Stimulated activated CD4-positive, alpha-beta T cell treated with anti-CD3 and anti-CD28 coated beads, Interleukin-4, amount 100 ng/mL, for 1 hour (primary cell): ENCODE measurements at places on chromosomes 2 and 18.

- no peak for DNase-seq
Measured at GRCh38 chr2:168528016-168528415, 71.9 kb downstream of the CERS6 start.

DNA sequence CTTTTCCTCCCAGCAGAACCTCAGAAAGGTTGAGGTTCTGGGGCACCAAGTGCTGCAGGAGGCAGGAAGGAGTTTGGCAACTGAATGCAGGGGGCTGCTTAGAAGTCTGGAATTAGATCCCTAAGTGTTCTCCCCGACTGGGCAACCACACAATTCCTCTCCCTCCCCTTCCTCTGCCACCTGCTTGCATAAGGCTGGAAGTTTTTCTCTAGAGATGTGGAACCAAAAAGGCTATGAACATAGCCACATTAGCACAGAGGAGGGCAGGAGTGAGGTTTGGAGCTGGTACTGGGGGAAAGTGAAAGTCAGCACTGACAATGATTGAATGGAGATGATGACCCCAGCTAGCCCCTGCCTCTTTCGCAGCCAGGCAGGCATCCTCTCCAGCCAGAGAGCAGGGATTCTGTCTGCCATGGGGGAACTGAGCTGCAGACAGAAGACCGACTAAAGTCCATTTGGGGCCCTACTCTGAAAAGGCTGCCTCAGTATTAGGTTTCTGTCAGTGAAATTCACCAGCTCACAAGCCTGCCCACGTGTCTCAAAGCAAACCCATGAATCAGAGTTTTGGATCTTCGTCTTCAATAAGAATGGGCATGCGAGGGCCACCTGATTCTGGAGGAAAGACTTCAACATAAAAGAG is 87.9 kb upstream of the ITGA6 start:
- no peak for DNase-seq

DNA sequence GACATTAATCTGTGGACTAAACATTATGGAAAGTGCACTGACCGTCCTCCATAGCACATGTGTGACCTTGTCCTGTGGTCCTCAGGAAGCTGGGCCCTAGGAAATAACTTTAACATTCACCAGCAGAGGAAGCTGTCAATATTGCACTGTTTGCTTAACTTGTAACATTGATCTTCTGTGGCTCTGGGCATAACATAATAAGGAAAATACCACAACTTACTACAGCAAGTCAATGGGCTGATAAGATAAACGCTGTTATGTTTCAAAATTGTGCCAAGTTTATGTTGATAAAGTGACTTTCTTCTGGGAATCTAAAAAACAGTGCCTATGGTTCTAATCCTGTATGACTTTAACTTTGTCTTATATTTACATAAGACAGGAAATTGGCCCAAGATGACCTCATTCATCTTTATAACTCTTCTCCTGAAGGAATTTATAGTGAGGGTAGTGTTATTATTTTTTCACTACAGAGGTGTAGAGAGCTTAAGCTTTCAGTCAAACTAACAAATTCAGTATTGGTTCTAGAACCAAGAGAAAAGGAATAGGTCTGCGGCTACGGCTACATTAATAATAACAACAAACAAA is 113.7 kb upstream of the MAP4K3 start:
- no peak for DNase-seq

DNA sequence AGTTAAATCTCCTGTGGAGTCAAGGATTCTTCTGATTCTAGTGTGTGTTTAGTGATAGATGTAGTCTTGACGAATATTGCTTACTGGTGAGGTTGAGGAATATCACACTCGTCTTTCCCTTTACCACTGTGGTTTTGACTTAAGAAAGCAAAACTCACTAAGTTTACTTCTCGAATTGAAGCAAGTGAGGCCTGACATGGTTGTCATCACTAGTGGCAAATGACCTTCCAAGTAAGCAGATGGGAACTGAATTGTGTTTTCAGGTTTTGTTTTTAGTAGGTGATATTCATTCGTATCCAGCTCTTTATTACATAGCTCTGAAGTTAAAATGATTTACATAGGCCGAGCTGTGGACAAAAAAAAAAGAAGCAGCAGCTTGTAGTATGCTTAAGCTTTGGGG is 20.6 kb upstream of the DSG4 start:
- DNase-seq = no peak

GRCh38 chr2:229633556-229633955 is 80.8 kb downstream of the DNER start:
- DNase-seq = no peak

DNA sequence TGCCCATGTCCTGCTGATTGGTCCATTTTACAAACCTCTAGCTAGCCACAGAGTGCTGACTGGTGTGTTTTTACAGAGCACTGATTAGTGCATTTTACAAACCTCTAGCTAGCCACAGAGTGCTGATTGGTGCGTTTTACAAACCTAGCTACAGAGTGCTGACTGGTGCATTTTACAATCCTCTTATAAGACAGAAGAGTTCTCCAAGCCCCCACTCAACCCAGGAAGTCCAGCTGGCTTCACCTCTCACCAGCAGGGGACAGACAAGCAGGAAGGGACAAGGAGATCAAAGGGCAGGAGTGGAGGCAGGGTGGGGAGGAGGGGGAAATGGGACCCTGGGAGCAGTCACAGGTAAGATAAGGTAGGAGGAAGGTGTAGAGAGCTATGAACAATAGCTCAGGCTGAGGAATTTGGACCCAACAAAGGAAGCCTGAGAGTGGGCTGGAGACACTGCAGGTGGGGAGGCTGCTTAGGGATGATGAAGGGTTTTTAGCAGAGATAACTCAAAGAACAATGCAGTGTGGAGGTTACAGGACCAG is 37.1 kb downstream of the SH2D6 start:
- DNase-seq = no peak

GRCh38 chr2:217568289-217568971 is 434.4 kb downstream of the TNS1 start:
- DNase-seq = no peak

DNA sequence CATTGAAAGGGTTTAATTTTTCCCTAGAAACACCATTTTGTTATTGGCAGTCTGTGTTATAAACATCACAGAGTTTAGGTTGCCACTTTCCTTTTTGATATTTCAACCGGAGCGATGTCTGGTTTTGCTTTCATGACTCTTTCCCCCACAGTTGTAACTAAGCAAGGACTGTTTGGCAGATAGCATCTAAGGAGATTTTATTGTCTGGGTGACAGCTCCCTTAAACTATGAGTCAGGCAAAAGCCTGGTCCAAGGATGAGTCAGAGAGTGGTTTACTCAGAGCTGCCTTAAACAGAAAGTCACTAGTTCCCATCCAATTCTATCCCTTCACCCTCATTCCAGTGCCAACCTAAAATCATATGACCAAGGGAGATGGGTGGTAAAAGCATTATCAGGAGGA is 341.6 kb upstream of the VWC2L start:
- no peak for DNase-seq

DNA sequence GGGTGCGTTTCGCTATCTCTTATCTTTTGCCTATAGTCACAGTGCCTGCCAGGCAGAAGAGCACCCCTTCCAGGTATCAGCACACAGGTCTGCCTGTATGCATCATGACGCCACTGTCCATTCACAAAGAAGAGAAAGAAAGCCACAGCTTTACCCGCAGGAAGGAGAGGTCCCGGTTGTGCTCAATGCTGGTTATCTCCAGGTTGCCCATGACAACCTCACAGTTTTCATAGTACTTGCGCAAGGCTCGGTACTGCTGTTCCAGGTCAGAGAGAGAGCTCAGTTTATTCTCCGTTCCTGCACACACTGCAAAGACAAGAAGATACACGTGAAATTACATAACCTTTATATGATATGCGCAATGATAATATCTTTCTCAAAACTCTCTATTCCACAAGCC is 414.0 kb downstream of the ERBB4 start:
- DNase-seq = no peak

DNA sequence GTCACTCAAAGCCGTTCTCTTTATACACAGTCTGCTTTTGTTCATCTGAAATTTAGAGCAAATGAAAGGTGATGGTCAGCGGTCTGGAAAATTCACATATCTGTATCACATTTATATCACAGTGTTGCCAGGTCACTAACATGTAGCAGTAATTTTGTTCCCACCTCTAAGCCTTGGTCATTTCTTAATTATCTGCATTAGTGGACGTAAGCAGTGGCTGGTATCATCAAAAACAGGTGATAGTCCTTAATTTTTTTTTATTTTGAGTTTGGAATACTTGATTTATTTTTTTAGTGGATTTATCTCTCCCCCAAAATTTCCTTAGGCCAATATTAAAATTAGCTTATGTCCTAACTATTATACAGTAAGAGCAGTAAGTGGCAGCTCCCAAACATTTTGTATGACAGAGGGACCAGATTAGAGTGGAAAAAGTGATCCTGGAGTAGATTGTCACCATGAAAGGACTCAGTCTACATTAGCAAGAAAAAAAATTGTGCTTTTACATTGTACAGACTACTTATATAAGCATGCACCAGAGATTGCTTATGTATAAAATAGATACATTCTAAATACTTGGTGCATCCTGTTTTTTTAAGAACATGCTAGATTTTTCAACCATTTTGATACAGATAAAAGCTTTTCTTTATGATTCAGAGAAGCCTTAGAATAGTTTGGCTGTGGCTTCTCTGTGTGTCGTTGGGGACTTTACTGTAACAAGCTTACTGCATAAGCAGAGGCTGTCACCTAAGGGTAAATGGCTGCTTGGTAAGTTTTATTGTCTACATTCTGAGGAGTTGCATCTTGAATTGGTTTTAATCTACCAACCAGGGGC is 65.0 kb downstream of the MAPRE2 start:
- DNase-seq = no peak

DNA sequence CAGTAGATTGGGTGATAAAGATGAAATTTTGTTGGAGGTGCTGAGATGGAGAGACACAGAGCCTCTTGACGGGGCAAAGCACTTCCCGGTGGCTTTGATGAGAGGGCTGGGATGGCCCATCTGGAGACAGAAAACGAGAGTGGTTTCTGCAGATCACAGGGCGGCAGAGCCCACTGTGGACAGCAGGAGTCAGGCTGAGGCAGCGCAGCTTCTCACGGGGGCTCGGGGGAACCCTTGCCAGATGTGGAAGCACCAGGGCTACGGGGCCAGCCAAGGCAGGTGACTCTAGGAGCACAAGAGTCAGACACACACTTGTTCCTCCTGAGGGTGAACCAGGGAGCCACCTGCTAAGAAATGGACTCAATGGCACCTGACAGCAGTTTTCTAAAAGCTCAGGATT is 78.5 kb downstream of the TPO start:
- no peak for DNase-seq

GRCh38 chr18:48709371-48710062 is 170.7 kb downstream of the CTIF start:
- no peak for DNase-seq
